ENCODE measurements at places on chromosomes 11 and 22.

- DNase-seq: no peak
Observed at GRCh38 chr11:116309446-116309845, 463.3 kb downstream of the BUD13 start.

DNA sequence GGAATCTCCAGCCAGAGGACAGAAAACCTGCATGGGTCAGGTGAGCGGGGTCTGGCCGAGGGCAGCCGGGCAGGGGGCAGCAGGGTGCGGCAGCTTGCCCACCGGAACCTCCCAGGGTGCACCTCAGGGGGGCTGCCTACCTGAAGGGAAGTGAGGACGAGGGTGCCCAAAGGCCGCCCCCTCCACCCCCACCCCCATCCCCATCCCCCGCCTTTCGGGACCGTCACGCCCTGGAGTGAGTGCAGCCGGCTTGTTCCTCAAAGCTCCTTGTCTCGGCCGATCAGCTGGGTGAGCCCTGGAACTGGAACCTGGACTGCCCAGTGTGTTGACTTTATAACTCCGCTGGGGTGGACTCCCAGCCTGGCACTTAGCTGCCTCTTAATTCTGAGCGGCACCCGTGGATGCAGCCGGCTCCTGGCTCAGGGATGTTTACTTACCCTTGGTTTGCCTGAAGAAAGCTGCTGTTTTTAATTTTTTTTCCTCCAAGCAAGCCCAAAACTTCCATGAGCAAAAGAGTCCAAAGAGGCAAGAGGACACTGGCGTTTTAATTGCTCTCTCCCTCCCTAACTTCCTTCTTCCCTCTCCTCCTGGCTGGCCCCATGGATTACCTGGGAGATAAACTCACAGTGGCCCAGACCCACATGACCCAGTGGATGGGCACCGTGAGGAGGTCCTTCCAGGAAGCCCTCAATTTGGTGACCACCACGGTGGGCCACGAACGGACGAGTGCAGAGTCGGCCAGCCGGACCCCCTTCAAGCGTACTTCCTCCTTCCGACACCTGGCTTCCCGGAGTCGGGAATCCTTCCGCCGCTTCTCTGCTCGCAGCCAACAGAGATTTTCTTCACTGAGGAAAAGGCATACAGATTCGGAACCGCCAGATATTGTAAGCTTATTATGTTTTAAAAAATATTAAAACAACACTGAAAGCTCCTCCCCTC lies 87.8 kb upstream of the CRYBB3 start:
- DNase-seq: no peak

DNA sequence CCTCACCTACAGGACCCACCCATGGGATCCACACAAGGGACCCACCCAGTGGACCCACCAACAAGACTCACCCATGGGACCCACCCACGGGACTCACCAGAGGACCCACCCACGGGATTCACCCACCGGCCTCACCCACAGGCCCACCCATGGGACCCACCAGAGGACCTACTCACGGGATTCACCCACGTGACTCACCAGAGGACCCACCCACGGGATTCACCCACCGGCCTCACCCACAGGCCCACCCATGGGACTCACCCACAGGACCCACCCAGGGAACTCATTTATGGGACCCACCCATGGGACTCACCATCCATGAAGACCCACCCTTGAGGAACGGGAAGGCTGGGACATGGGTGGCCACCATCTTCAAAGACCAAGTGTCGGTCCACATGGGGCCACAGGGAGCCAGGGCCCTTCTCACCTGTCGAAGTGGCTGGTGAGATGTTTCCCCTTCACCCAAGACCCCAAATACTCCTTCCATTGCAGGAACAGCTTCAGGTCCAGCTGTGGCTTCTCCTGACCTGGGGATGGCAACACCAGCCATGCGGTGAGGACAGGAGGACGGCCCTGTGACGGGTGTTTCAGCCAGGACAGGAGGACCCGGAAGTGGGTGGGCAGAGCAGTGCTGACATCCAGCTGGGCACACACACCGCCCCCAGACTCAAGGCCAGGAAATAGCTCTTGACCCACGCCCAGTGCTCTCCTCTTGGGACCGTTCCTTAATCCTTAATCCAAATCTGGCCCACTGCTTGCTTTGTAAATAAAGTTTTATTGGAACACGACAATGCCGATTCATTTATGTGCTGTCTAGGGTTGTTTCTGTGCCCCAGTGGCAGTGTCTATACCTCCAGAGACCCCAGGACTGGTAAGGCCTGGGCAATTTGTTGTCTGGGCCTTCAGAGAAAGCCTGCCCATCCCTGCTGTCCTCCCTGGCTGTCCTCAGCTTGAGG lies 1005.1 kb downstream of the BRD1 start:
- no peak for DNase-seq

DNA sequence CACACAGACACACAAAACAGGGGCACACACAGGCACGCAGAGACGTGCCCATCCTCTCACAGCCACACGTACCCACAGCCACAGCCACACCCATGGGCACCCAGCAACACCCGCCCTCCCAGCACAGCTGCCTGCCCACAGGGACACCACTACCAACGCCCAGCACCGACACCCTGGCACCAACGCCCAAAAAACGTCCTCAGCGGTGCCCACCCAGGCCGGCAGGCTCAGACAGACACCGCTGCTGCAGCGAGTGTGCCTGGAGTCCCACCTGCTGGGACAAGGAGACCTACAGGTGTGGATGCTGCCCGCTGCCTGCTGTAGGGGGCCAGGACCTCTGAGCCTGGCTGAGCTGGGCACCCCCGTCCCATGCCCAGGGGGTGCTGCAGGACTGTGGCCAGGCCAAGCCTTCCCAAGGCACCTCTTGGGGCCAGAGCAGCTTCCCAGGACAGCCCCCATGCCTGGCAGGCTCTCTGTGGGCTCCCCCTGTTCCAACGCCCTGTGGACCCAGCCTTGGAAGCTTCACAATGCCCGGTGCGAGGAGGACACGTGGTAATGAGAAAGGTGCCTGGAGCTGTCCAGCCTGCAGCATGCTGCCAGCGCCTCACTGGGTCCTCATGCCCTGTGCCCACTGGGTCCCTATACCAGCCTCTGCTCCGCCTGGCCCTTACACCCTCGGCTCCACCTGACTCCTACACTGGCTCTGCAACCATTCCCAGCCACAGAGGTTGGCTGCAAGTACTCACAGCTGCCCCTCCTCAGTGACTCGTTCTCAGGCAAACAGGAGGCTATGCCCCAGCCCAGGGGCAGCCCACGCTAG lies 45.8 kb upstream of the TH start:
- DNase-seq: no peak

DNA sequence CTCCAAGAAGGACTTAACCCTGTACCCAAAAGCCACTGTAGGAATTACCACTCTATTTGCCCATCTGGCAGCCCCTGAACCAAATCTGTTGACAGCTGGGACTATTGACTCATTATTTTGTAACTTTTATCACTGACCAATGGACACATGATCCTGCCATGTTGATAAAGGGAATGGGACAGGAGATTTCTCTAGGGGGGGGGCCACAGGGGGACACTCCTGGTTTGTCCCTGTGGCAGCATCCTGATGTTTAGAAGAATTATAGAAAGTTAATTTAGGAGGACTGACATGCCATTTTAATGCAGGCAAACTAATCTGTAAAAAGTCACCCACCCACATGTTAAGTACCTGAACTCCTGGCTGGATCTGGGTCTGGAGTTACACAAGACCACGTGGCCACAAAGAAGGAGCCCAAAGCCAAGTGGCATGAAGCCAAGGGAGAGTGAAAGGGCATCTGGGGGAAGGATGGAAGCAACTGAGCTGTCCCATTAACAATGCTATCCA lies 558.1 kb downstream of the ETS1 start:
- no peak for DNase-seq

DNA sequence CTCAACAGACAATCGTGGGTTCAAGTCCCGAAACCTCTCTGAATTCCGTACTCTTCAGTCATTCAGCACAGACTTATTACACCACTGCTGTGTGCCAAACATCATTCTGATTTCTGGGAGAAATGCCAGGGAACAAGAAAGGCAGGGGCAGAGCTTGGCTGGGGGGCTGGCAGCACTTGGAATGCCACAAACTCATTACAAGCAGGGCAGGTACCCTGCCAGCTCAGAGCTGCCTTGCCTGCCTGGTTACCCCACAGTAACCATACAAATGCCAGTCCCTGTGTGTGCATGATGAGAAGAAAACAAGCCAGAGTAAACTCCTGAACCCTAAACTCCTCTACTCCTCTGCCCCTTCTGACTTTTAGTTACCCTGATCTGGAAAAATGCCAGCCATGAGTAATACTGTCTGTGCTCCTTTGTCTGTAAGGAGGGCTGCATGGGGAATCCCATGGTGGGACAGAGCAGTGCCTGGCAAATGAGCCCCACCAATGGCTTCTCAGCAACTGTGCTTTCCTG lies 6.9 kb upstream of the RAD9A start:
- no peak for DNase-seq

GRCh38 chr22:19612866-19613572 lies 88.8 kb upstream of the CLDN5 start:
- no peak for DNase-seq

- no peak for DNase-seq
Observed at GRCh38 chr11:113387605-113388211, at the start of gene ANKK1. ANKK1 (plus strand) TSS chr11:113387779; CDS start chr11:113387885, 106 bp downstream.

- no peak for DNase-seq
Observed at GRCh38 chr11:116579031-116579653, 193.6 kb downstream of the BUD13 start.

DNA sequence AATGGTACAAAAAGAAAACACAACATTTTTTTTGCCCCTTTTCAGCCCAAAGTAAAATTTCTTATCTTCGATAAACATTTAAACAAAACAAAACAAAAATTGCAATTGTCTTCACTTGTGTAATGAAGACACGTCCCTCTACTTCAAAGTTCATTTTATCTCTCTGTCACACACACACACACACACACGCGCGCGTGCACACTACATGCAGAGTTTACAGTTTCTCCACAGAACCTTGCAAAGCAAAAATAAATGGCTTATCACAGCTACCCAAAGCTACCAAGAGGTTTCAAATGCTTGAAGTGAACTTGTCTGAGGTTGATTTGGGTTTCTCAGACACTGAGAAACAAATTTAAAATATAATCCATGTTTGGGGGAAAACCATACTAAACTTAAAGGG lies 72.3 kb downstream of the ETS1 start:
- DNase-seq: no peak

All from stimulated activated CD8-positive, alpha-beta memory T cell treated with anti-CD3 and anti-CD28 coated beads, Interleukin-12 subunit alpha, Interleukin-12 subunit beta, amount 100 ng/mL, for 4 hours (primary cell).